ENCODE measurements at places on chromosomes 1 and 21.

GRCh38 chr1:225860107-225860506, 22.1 kb downstream of the TMEM63A start:
- no peak for DNase-seq

DNA sequence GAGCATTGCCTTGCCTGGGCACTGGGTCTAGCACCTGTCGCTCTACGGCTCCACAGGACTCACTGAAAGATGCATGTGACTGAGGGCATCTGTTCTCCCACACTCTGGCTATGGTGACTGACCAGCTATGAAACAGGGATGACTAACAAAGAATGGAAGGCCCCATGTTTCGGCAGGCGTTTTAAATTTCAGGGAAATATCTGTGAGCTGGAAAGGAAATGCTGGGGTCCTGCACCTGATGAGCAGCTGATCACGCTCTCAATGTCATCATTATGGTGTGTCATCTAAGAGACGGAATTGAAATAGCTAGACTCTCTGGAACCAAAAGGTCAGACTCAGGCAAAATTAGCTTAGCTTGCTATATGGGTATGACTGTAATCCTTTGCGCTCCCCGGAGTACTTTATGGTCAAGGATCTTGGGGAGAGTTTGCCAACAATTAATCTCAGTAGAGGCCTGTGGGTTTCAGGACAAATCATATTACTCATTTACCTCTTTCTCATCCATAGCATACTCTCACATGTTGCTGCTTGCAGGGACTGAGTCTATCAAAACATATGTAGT, 24.5 kb upstream of the PALMD start:
- no peak for DNase-seq

DNA sequence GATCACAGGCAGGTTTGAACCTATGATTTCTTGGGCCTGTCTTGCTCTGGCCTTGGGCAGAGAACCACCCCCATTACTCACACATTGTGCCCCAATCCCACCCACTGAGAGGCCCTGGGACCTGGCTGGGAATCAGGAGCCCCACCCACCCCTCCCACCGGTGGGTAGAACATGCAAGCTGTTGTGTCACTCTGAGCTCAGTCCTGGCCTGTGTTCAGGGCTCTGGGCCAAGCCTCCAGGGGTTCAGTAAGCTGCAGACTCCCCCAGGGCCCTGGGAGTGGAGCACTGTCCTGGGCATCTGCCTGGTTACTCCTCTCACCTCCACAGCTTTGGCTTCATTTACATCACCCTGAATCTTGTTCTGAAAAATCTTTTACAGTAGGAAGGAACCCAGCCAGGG, 270.5 kb downstream of the RRAGC start:
- no peak for DNase-seq

- no peak for DNase-seq
Measured at GRCh38 chr21:25126564-25126963, 480.7 kb downstream of the MRPL39 start.

DNA sequence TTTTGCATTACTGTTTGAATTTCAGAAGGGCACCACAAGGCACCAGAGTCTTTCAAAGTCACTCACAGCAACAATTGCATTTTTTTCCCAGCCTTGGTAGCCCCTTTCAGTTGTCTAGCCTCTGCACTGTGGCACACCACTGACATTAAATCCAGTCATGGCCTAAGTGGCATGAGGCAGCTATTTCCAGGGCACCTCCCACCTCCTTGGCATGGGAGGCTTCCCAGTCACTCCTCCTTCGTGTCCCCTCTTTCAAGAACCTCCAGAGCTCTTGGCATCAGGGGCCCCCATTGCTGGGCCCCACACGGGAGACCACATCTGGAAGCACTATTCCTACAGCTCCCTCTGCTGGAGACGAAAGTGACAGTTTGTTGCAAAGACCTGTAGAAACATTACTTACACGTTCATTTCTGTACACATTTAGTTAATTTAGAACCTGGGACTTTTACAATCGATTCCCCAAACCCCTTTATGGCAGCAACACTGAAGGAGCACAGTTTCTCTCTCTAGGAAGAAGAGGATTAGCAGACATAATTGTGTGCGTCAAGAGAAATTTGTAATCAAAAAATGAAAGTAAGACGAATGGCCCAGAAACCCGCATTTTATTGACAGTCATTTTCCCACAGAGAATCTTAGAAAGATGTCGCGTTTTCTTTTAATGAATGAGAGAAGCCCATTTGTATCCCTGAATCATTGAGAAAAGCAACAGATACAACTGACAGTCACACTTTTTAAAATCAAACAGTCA, 5.7 kb upstream of the CHD5 start:
- DNase-seq, result no peak

DNA sequence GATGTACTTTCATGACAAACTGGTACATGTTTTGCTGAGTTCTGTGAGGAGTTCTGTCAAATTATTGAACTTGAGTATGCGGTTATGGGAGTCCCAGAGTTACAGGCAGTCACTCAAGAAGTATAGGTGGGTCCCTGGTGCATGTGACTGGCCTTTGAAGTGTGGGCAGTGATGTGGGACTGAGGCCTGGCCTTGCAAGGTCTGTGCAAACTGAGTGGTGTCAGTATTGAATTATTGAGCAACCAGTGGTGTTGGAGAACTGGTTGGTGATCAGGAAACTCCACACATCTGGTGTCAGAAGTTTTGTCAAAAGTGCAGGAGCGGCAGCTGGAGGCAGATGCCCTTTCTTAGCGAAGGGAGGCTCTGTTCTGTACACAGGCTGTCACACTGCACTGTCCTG, 5.2 kb downstream of the ZNF678 start:
- no peak for DNase-seq

DNA sequence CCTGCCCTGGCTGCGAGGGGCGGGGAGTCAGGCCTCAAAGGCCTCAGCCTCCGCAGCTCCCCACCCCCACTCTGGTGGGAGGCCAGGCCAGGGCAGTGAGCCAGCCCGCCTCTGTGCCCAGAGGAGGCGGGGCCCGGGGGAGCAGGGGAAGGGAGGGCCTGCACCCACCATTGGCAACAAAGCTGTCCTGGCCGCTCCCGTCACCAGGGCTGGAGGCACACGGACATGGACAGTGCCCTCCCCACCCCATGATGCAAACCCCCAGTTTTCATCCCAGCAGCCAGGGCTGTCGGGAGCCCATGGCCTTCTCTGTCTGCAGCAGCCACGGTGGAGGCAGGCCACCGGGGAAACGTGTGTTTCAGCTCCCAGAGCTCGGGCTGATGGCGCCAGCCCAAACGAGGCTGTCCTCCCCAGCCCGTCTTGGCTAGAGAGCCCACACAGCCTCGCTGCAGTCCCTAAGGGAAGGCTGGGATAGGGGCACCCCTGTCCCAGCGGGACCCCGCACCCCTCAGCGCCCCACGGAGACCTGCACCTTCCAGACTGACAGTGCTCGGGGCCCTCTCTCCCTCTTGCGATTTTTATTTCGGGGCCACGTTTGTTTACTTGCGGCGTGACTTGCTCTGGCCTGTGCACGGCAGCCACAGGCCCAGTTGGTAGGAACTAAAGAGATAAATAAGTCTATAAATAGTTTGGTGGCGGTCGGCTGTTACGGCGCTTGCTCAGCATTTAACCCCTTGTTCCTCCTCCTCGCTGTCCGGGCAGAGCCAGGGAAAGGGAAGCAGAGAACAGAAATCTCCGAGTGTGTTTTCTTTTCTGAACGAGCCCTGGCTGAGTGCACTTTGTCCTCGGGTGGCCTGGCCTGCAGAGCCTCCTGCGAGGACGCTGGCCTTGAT, 101.8 kb downstream of the PRDM16 start:
- no peak for DNase-seq

DNA sequence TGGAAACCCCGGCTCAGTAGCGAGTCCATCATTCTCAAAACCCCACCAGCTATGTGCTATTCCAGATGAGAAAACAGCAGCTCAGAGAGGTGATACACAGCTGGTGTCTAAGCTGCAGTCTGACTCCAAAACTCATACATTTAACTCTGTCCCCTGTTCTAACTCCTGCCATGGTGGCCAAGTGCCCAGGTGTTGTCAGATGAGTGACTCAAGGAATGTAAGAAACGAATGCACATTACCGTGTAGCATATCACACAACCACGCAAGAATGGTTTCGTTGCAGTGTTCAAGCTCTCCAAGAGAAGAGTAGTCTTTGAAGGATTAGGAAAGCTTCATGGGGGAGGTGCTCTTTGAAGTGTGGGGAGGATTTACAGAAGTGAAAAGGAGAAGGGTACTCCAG, 4.7 kb upstream of the XKR8 start:
- DNase-seq, result no peak

- no peak for DNase-seq
Measured at GRCh38 chr1:153922076-153922971, 448 bp downstream of the GATAD2B start.

DNA sequence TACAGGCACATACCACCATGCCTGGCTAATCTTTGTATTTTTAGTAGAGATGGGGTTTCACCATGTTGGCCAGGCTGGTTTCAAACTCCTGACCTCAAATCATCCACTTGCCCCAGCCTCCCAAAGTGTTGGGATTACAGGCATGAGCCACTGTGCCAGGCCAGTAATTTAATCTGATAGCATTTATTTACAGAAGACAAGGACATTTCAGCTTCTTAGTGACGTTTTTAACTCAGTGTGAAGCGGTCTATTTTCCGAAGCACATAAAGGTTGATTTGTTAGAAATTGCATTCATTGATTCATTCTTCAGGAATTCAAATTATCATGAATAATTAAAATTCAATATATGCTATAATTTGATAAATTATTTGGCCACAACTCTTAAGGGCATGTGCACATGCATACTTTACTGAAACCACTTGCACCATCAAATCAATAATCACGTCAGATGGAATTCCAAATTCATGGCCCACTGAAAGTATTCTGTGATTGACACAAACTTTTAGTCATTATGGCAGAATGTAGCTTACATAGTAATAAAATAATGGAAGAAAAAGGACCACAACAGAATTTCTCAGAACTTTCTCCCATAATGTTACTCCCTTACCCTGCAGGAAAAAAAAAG, 339.5 kb downstream of the VAV3 start:
- DNase-seq, result no peak

DNA sequence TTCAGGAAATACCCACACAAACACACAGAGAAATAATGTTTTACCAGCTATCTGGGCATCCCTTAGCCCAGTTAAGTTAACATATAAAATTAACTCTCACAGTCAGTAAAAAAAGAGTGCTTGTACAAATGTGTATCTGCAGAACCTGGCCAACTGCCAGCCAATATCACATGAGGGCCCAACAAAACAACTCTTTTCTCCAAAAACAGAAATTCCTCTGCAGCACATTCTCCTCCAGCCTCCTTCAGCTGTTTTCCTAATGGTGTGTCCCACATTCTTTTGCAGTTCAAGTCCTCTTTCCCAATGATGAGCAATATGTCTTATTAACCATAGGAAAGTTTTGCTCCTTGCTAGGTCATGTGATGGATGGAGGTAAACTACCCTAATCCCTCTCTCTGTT, 75.5 kb downstream of the LRRC7 start:
- peak; percentile 29 for DNase-seq

DNA sequence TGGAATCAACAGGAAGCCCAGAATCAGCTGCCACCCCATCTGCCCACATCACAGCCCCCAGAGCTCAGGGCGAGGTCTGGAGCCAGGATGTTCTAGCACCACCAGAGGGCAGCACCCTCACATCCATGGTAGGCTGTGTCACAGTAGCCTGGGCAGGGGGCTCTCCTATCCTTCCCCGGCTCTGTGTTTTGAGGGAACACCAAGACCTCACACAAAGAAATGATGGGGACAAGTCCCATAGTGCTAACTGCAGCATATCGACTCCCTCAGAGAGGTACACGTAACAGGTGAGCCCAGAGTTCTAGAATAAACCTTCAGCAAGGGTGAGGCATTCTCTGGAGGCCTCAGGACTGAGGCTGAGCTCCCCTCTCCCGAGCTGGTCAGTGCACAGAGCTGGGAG, 2.3 kb upstream of the KCNC4 start:
- DNase-seq, result no peak

DNA sequence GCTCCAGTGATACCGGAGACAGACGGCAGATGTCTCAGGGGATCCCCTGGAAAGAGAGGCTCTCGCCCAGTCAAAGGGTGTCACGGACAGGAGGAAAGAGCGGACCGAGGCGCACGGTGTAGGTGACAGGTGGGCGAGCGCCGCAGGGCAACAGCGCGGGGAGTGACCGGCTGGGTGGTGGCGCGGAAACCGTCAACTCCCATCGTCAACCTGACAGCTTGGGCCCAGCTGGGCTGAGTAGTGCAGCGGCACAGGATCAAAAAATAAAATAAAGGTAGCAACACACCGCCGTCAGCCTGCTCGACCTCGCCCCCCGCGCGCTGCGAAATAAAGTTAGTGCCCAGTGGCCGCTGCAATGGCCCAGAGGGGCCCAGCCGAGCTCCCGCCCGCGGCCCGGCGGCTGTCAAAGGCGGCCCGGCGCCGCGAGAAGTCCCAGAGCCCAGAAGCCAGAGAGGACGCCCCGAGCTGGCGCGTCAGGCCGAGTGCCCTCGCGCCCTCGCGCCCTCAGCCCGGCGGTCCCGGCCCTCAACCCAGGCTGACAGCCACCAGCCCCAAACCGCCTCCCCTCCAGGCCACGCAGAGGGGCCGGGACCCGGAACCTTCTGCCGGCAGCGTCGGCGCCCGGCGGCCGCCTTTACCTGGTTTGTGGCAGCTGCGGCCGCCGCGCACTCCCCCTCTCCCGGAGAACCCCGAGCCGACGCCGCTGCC, at the start of gene LYST:
LYST (minus strand) TSS at position 702 of the 708 bp plus-strand sequence. CDS start 36,489 bp downstream, outside the sequence.
- DNase-seq, result no peak

DNA sequence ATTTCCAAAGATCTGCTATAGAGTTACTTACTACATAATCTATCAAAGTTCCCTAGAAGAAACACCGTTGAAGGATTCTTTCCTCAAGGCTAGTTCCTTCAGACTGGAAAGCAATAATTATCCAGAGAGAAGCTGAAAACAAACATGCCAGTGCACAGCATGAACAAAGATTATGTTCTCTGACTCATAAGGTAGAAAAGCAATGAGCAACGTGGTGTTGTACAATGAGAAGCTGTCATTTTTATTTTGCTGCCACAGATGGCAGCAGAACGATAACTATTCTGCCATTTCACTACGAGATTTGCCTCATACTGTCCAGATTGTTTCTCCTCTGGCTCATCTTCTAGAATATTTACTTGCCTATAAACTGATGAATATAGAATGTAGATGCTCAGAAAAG, 10.7 kb downstream of the EXTL2 start:
- DNase-seq, result no peak

- no peak for DNase-seq
Measured at GRCh38 chr1:226624526-226624925, 76.0 kb downstream of the STUM start.

DNA sequence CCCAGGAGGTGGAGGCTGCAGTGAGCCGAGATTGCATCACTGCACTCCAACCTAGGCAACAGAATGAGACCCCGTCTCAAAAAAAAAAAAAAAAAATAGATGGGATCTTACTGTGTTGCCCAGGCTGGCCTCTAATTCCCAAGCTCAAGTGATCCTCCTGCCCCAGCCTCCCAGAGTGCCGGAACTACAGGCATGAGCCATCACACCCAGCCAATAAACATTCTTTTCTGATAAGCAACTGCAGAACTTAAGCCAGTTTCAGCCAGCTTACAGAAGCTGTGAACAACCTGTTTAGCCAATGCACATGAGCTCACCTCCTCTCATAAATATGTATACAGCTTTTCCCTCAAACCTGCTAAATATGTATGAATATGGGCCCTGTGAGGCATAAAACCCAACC, 3.1 kb upstream of the MIIP start:
- no peak for DNase-seq
